T-helper 2 cell treated with Interferon-gamma antibody and Interleukin-4, amounts not matched to agents 5 μg/mL and 100 μg/mL, for 36 hours (primary cell): ENCODE measurements at places on chromosomes 13 and 19.

- no peak overlapping the region for H3K27ac ChIP-seq
- no peaks in the 10 kb centered on the region for H3K27me3 ChIP-seq
- no peak overlapping the region for H3K4me3 ChIP-seq
- H3K36me3 ChIP-seq = no peaks in the 10 kb centered on the region
- DNase-seq = no peak
- no peaks in the 10 kb centered on the region for H3K4me1 ChIP-seq
Measured at GRCh38 chr13:64723724-64724123, 2506.4 kb downstream of the PCDH9 start.

GRCh38 chr13:32829676-32830335 lies 186.4 kb upstream of the KL start:
- H3K4me3 ChIP-seq = no peak overlapping the region
- no peaks in the 10 kb centered on the region for H3K4me1 ChIP-seq
- no peaks in the 10 kb centered on the region for H3K36me3 ChIP-seq
- DNase-seq = no peak

DNA sequence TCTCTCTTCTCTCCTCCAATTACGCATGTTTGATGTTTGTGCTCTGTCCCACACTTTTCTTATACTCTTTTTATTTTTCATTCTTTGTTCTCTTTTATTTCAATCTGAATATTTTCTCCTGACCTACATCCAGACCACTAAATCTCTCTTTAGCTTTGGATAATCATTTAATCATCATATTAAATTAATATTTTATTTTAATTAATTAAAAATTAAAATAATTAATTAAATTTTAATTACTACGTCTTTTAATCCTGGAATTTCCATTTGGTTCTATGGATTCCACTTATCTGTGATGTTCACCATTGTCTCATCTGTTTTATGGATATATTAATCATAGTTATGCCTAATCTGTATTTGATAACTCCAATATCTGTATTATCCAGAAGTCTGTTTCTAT lies 62.4 kb downstream of the SPACA7 start:
- H3K27me3 ChIP-seq = peaks cover 5% of the 10 kb centered on the region
- no peak for DNase-seq
- H3K4me1 ChIP-seq = no peaks in the 10 kb centered on the region
- H3K27ac ChIP-seq = no peak overlapping the region

- no peak overlapping the region for H3K4me3 ChIP-seq
- H3K27me3 ChIP-seq = no peaks in the 10 kb centered on the region
- no peaks in the 10 kb centered on the region for H3K4me1 ChIP-seq
- DNase-seq = no peak
- H3K36me3 ChIP-seq = no peaks in the 10 kb centered on the region
- H3K27ac ChIP-seq = no peak overlapping the region
Measured at GRCh38 chr19:56939951-56940350, 99.4 kb upstream of the PEG3 start.
